AG04449 (cell line): ENCODE measurements at places on chromosomes 5 and 9.

DNA sequence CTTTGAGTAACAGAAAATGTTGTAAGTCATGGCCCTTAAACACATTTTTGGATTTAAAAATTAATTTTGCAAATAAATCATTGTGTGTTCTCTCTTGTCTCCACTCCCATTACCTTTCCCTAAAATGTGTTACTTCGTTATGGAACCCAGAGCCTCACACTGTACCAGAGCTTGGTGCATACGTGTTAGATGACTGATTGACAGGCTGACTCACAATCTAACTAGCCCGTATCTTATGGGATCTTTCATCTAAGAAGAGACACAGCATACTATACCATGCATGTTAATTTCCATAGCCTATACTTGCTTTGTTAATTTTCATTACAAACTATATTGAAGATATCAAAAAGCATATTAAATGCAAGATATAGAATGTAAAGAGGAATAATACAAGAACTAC, 87.1 kb downstream of the SPRY4 start:
- DNase-seq = no peak

- no peak for DNase-seq
These were observed 84.7 kb upstream of the SLCO6A1 start for GRCh38 chr5:102583276-102584124.

DNA sequence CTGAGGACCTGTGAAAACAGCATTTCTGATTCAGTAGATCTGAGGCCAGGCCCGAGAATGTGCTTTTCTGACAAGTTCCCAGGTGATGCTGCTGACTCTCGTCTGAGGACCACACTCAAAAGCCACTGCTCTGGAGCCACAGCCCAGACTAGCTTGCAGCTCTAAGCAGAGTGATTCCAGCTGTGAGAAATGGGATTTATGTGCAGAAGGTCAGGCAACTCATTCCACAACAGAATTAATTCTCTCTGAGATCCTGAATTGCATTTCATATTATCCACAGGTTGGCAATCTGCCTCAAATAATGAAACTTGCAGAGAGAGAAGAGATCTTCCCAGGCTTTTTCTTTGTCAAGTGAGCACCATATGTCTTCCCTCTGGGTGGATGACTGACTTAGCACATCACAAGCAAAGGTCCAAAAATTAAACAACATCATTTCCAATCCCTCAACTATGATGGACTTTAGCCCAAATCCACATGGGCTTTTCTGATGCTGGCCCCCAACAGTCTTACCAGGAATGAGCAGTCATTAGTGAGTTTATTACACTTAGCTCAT, 140.2 kb downstream of the ALDH1A1 start:
- no peak for DNase-seq

DNA sequence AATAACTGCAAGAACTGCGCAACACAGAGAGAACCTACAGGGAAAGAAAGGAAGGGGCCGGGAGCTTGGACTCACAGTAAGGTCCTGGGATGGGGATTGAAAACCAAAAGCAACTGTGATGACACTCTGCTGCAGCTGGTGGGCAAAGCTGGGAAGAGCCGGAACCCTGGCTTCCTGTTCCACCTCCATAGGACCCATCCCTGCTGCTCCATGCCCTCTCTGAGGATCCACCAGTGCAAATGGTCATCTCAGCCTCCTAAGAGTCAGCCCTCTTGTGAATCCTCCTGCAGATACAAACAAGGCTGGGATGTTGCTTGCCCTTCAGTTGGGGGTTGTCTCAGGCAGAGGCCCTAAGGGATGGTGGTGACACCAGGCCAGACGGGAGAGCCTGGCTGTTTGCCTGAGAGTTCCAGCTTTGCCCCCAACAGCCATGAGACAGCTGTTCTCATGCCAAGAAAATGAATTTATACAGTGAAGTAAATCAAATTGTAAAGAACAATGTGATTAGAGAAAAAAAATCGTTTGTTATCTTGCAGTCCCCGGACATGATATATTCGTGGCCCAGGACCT, 90.8 kb downstream of the TENT4A start:
- no peak for DNase-seq

DNA sequence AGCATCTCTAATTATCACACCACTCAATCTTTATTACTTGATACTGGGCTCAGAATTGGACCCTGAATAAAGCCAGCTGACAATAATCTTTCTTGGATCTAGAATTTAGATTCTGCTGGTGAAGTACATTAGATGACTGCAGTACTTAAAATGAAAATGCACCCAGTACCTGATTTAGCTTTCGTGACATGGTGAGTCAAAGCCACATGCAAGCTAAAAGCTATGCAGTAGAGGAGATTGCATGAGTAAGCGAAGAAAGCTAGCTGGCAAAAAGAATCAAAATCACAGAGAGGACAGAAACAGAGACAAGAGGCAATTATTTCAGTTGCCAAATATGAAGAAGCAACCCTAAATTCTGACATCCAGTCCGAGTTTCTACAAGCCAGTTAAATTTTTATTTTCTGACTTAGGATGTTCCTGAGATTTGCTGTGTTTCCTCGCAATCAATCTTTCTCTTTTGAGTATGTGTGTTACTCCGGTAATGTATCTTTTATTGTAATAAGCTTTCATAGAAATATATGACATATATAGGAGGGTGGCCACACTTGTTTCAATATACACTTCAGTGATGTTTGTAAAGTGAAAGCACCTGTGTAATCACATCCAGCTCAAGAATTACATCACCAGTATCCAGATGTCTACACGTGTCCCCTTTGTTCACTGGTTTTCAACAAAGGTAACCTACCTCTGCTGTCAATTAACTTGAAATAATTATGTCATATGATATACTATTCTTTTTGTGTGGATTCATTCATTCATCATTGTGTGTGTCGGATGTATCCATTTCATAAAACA, 101.7 kb downstream of the CDH18 start:
- peak; percentile 34 for DNase-seq

DNA sequence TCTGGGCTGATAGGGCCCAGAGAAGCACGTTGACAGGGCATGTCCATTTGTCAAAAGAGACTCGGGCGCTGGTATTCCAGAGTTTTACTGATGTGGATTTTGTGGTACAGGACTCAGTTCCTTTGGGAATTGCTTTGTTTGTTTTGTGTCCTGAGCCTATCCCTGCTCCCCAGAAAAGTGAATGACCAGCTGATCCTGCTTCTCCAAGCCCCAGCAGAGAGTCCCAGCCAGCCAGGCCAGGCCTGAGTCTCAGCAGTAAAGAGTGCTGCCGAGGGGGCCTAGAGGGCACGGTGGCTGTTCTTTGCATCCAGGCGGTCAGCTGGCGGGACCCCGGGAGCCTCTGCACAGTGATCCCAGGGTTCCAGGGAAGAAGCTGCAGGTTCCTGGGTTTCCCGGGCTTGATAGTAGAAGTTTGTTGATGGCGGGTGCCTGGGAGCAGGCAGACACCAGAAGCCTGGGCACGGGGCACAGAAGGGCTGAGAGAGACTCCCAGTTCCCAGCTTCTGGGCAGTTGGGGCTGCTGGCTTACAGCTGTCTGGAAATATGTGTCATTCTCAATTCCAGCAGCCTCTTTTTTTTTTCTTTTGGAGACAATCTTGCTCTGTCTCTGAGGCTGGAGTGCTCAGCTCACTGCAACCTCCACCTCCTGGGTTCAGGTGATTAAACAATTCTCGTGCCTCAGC, 8.7 kb downstream of the PRDM12 start:
- DNase-seq = no peak

DNA sequence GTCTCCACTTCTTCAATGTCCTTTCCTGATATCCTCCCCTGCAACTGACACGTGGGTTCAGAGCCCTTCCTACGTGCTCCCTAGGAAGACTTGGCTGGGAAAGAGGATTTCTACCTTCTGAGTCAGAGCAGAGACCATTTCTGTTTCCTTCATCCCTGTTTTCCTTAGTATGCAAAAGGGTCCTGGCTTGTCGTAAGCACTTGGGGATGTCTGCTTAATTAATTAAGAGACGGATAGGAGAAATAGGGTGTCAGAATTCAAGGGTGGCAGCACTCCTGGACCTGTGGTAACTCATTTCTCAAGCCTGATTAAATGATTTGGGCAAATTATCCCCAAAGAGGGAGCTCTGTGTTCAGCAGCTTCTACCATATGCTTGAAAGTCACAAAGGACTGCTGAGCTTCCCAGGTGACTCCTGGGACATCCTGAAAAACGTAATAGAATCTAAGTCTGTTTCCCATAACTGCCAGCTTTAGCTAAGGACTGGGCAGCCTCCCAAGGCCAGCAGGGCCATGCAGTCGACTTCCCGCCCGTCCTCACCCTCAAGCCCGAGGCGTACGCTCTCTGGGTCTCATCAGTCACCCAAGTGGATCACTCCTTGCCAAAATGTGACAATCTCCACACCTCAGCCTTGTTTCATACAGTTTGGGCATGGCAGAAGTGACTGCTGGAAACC, 20.5 kb downstream of the ABCA1 start:
- DNase-seq = no peak

DNA sequence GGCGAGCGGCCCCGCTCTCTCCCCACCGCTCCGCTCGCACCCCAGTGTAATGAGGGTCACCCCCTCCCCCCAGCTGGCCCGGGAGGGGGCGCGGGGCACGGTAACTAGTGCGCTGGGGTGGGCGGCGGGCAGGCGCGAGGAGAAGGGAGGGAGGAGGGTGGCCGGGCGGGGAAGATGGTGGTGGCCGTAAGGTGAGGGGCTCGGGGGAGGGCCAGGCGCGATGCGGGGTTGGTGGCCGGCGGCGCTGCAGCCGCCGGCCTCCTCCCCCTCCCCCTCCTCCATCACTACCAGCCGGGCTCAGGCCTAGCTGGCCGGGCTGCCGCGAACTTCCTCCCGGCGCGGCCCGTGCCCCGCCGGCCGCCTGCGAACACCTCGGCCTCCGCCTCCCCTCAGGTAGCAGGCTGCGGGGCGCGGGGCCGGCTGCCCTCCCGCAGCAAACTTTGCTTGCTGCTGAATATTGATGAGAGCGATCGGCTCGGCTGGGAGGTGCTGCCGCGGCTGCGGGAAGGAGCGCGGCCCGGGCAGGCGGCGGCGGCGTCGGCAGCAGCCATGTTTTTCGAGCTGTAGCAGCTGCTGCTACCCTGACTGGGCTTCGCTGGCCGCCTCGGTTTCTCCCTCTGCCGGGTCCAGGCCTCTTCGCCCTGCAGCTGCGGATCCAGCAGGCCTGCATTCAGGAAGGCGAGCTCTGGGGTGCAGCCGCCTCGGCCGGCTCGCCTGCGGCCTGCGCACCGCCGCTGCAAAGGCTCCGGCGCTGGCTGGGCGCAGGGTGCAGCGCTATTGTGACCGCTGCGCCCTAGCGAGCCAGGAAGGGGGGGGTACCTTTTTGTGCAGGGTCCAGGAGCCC, 502 bp downstream of the NSD1 start:
- no peak for DNase-seq
